ENCODE measurements at places on chromosomes 1 and 21. TPM values are rescaled to one million over a fixed set of nuclear protein-coding genes. Genes with fewer than 3 reads are reported as not detected.

TNNI3K gene
- total RNA-seq = 14.6 TPM

CNTN2 gene
- 0.67 TPM for total RNA-seq

ZNF697 gene
- 9.5 TPM for total RNA-seq

EDN2 gene
- total RNA-seq = not detected
